ENCODE measurements at places on chromosomes 13 and 19.

- DNase-seq: no peak
These were observed 5.3 kb downstream of the SLITRK5 start for GRCh38 chr13:87676254-87677042.

- no peak for DNase-seq
These were observed 7.0 kb upstream of the PVR start for GRCh38 chr19:44636439-44637389.

DNA sequence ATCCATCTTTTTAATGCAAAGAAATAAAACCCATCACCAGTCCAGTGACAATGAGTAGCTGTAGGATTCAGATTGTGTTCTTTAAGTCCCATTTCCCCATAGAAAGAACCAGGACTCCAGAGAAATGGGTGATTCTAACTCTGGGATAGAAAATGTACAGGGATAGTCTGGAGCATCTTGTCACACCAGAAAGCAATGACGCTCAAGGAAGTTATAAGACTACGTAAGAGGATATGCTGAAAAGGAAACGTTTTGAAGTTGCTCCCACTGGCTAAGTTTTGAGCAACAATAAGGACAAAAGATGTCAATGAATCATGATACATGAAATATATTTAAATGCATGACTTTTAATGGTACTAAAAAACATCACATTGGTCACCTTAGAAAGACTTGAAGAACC lies 360.1 kb downstream of the DLEU7 start:
- no peak for DNase-seq

- DNase-seq: no peak
These were observed 79.8 kb downstream of the ATP11A start for GRCh38 chr13:112769615-112770014.

DNA sequence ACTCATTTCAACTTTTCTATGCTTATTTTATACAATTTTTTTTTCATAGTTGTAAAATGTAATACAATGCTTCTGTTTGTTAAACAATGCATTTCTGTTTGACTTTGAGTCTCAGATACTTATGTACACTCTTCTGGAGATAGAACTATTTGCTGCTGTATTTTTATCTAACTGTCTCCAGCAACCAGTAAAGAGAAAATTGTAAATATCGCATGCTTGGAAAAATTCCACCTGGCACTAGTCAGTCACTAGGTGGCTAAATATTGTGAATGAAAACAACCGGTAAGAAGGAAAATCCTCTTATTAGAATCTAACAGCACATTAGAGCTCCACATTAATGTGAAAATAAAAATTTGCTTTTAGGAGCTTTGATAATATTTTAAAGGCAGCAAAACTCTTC lies 876.5 kb downstream of the PCDH9 start:
- DNase-seq: no peak

GRCh38 chr19:48400018-48400742 lies 6.7 kb downstream of the GRIN2D start:
- DNase-seq: no peak

DNA sequence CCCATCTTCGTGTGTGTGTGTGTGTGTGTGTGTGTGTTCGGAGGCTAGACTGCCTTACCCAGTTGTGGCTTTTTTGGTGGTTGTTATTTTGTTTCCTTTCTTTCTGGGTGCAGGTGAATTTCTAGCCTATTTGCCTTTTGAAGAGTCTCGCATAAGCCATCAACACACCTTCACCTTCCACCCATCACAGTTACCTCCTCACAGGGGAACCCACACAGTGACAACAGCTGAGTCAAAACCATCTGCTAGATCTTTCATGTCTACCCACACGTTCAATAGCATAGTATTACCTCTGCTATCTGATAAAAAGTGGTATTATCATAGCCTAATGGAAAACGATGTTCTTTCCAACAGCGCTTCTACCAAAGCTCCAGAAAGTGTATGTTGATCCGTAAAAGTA lies 303.2 kb upstream of the TMTC4 start:
- no peak for DNase-seq

GRCh38 chr19:3723110-3723488 lies 14.9 kb downstream of the TJP3 start:
- no peak for DNase-seq

DNA sequence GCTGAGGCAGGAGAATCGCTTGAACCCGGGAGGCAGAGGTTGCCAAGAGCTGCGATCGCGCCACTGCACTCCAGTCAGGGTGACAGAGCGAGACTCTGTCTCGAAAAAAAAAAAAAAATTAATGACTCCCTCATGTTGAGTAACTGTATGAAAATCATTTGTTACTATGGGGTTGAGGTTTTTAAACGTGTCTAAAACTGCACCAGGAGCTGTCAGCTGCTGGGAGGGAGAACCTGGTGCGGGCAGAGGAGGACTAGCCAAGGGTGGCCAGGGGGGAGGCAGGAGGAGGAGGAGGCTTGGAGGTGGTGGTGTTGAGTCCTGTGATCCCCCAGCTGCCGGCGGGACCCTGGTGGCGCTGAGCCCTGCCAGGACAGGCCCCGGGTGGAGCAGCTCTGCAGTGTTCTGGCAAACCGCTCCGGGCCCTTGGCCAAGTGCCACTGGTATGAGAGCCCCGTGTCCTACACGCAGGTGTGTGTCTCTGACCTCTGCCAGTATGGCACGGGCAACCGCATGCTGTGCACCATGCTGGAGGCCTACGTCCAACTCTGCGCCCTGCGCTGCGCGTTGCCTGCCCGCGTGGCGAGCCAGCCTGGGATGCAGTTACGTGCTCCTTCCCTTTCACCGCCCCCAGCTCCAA lies 17.1 kb upstream of the FXYD3 start:
- no peak for DNase-seq

DNA sequence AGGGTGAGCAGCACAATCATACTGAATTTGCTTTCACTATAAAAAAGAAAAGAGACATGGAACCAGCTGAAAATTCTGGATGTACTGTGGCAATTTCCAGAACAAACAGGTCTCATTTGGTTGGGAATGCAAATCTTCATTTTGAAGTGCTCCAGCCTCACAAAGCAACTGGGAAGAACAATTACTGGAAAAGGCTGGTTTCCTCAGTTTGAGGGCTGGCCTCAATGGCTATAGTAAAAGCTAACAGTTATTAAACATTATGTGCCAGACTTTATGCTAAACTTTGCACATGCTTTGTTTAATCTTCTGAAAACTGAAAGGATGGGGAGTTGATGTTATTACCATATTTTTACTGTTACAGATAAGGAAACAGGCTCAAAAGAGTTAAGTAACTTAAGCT lies 3.0 kb downstream of the OBI1 start:
- DNase-seq: no peak

DNA sequence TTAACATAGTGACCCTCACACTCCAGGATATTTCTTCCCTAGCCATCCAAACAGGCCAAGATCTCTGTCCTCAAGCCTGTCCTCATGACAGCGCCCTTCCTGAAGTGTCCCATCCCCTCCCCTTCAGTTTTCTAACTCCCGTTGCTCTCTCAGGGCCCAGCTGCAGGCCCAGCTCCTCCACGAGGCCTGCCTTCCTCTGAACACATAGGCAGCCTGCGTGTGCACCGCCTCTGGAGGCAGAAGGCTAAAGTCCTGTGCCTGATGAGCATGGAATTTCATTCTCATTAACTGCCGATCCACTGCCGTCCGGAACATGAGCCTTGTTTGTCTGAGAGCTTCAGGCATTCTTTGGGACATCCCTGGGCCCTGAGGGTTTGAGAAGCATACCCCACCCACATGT lies 306.4 kb downstream of the DCLK1 start:
- no peak for DNase-seq
